ENCODE measurements at places on chromosomes 5 and 9. TPM values are rescaled to one million over a fixed set of nuclear protein-coding genes. Genes with fewer than 3 reads are reported as not detected.

The TYRP1 gene
- total RNA-seq = 0.26 TPM

The MCC gene
- 23.0 TPM for total RNA-seq

The SLC25A2 gene
- 0.14 TPM for total RNA-seq

The PDLIM4 gene
- 11.2 TPM for total RNA-seq

The SLC6A3 gene
- total RNA-seq = 0.07 TPM

The CATSPER3 gene
- not detected for total RNA-seq

The HEMGN gene
- total RNA-seq = not detected

The LCN1 gene
- not detected for total RNA-seq

The CD72 gene
- 1.9 TPM for total RNA-seq

The TRPM6 gene
- total RNA-seq = 0.24 TPM

The LMX1B gene
- 8.7 TPM for total RNA-seq

The PSAT1 gene
- 224 TPM for total RNA-seq

The TTC33 gene
- total RNA-seq = 8.1 TPM

The CER1 gene
- total RNA-seq = 1,033 TPM

The LCN12 gene
- total RNA-seq = 0.38 TPM

The ARHGEF39 gene
- total RNA-seq = 21.4 TPM

The PCDHB4 gene
- total RNA-seq = 0.41 TPM

The BHMT gene
- total RNA-seq = 0.28 TPM

The MARCOL gene
- not detected for total RNA-seq

The PKD2L2 gene
- not detected for total RNA-seq

The PCDHA12 gene
- 2.3 TPM for total RNA-seq

The ERBIN gene
- 17.6 TPM for total RNA-seq

The WNT8A gene
- total RNA-seq = 13.2 TPM

The FNIP1 gene
- 21.5 TPM for total RNA-seq

The ZNF346 gene
- 25.0 TPM for total RNA-seq

The SLIT3 gene
- total RNA-seq = 0.97 TPM

The MYMK gene
- not detected for total RNA-seq

The DMRT1 gene
- not detected for total RNA-seq

The ADAM19 gene
- total RNA-seq = 37.7 TPM

The MAPK9 gene
- 43.8 TPM for total RNA-seq

The MEGF10 gene
- total RNA-seq = 12.4 TPM

The CARD9 gene
- 0.28 TPM for total RNA-seq

The SYNPO gene
- 0.63 TPM for total RNA-seq

The ABO gene
- not detected for total RNA-seq

The CCDC183 gene
- total RNA-seq = 0.85 TPM

The PRELID1 gene
- total RNA-seq = 360 TPM

The SPINK6 gene
- total RNA-seq = not detected

The XRCC4 gene
- 19.3 TPM for total RNA-seq

The RORB gene
- total RNA-seq = 0.52 TPM

The AUH gene
- total RNA-seq = 24.4 TPM

The TRIM36 gene
- 11.7 TPM for total RNA-seq

The RASGRF2 gene
- 5.3 TPM for total RNA-seq

The CARTPT gene
- total RNA-seq = not detected

The ITGA1 gene
- total RNA-seq = 2.6 TPM
